GM12864 (cell line): ENCODE measurements at places on chromosomes 5 and 9.

- no peak for DNase-seq
Measured at GRCh38 chr9:76521906-76522305, 62.9 kb downstream of the GCNT1 start.

GRCh38 chr9:70672161-70672649 is 257.7 kb upstream of the KLF9 start:
- no peak for DNase-seq

GRCh38 chr9:131393622-131394463 is at the start of gene PRRC2B:
TSS of gene PRRC2B (plus strand) at chr9:131394086. CDS start at chr9:131430145, 36,059 bp downstream.
- DNase-seq = no peak

GRCh38 chr5:55636683-55637082 is 75.4 kb downstream of the SLC38A9 start:
- DNase-seq = no peak
